ENCODE measurements at places on chromosomes 1 and 21. TPM values are rescaled to one million over a fixed set of nuclear protein-coding genes. Genes with fewer than 3 reads are reported as not detected.

Gene RHOU
- total RNA-seq: 6.1 TPM

Gene BCAR3
- 56.8 TPM for total RNA-seq

Gene ZSWIM5
- total RNA-seq: 0.52 TPM

Gene DR1
- 37.5 TPM for total RNA-seq

Gene HCRTR1
- not detected for total RNA-seq

Gene PRAMEF1
- not detected for total RNA-seq

Gene CFAP45
- 1.5 TPM for total RNA-seq

Gene FCRL4
- not detected for total RNA-seq

Gene FCRL6
- not detected for total RNA-seq

Gene GPR153
- total RNA-seq: 1.2 TPM

Gene THEM4
- 13.3 TPM for total RNA-seq

Gene NBPF4
- total RNA-seq: 0.25 TPM

Gene NGF
- 4.2 TPM for total RNA-seq

Gene BSND
- not detected for total RNA-seq

Gene ZNF648
- total RNA-seq: not detected

Gene RSPO1
- 0.08 TPM for total RNA-seq

Gene OR2L3
- not detected for total RNA-seq

Gene F5
- 0.20 TPM for total RNA-seq

Gene CCDC181
- 0.17 TPM for total RNA-seq

Gene SOX13
- total RNA-seq: 18.3 TPM

Gene SLC30A10
- 0.08 TPM for total RNA-seq

Gene DISP1
- total RNA-seq: 1.2 TPM

Gene KRTAP11-1
- total RNA-seq: not detected

Gene SLAMF7
- 4.0 TPM for total RNA-seq

Gene PAPPA2
- total RNA-seq: not detected

Gene RXFP4
- total RNA-seq: not detected

Gene F13B
- not detected for total RNA-seq

Gene CELA3A
- not detected for total RNA-seq

Gene TNFAIP8L2
- not detected for total RNA-seq

Gene CLDN17
- not detected for total RNA-seq

Gene EYA3
- 7.8 TPM for total RNA-seq

Gene TDRD5
- 0.02 TPM for total RNA-seq

Gene PPM1J
- 1.1 TPM for total RNA-seq
